AG09309 (cell line): ENCODE measurements at places on chromosomes 11 and 22.

DNA sequence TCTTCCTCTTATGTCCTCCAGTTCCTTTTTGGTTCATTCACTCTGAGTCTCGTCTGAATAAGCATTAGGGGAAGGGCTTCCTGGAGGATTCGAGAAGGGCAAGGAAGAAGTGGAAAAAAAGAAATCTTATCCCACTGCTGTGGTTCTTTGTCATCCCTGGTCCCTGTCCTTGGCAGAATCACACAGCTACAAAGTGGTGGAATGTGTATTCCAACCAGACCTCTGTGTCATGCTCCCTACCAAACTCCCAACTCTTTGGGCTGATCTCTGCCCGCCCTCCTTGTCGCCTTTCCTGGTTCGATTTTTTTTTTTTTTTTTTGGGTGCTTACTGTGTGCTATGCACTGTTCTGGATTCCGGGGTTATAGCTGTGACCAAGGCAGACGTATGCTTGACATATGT, 61.0 kb downstream of the TEAD1 start:
- DNase-seq: no peak

GRCh38 chr11:66604155-66604554, 11.2 kb downstream of the CCS start:
- no peak for DNase-seq

DNA sequence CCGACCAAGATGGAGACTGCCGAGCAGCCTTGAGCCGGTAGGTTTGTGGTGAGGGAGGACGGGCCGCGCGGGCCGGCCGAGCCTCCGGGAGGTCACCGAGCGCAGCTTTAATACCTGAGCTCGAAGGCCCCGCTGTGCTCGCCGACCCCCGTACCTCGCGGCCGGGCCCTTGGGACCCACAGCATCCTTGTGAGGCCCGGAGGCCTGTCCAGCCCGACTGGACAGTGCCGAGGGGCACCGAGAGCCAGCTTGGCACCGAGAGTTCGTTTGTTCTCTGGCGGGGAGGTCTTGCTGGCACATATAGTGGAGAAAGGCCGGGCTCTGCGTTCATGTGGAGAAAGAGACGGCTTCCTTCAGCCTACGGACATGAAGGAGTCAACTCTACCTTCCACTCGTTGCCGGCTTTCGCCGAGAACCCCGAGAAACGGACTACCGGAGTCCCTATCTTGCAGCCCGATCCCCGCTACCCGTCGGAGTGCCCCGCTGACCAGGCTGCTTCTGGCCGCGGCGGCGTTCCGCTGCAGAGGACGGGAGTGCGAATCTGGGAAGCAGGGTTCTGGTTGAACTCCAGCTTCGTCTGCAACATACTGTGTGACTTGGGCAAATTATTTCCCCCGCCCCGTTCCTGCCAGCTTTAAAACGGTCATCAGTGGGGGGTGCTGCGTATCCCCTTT, 349 bp downstream of the TSSC4 start:
- no peak for DNase-seq

- DNase-seq: no peak
Measured at GRCh38 chr11:44565953-44566949, 788 bp downstream of the CD82 start.

- DNase-seq: peak; percentile 28
Measured at GRCh38 chr11:125082611-125083311, 19.7 kb downstream of the SLC37A2 start.

DNA sequence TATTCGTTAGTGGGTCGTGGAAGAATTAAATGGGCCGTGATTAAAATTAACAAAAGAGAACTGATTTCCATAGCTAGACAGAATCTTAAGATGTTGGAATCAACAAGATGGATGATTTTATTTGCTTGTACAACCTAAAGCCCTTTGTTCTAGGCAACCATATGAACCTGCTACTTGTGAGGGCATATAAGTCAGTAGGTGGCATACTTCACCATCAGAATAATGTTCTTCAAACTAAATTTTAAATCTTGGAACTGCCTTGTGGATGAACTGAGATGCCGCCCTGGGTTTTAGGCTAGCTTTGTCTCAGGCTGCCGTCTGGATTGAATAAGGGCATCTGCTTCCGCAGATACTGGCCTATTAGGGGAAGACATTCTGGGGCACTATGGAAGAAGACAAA, 40.9 kb downstream of the CSRP3 start:
- DNase-seq: no peak

DNA sequence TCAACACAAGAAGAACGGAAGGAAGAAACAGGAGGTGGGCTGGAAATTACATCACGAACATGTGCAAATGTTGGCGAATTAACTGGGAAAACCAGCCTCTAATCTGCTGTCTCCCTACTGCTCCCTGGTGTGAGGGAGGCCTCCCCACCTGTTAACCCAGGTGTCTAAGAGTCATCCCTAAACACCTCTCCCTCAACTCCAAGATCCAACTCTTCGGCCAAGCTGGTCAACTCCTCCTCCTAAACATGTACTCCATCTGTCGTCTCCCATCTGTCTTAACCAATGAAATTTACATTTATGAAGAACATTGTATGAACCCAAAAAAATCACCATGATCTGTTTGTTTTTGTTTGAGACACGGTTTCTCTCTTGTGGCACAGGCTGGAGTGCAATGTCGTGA, 154.2 kb downstream of the LARGE1 start:
- no peak for DNase-seq

DNA sequence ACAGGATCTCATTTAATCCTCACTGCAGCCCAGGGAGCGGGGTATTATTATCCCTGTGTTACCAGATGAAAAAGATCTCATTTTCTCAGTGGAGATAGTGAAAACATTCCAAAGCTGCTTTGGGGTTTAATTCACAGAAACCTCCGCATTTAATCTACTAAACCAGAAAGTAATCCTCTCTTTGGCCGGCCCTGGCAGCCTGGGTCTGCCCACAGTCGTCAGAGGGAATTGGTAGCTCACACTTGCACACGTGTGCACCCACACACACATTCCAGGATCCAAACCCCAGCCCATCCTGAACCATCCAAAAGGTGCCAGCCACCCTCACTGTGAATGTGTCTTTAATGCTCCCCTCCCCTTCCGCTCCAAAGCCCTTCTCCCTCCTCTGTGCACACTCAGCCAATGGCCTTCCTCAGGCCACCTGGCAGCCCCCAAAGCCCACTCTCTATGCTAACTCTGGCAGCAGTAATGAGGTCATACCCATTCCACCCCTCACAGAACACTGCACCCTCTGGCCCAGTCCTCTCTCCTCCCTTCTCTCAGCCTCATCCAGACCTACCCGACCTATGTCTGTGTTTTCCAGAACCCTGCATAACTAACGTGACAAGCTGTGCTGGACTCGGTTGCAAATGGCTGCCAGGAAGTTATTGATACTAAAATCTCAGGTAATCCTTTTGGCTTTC, 466.2 kb downstream of the SOX6 start:
- DNase-seq: peak; percentile 10

- no peak for DNase-seq
Measured at GRCh38 chr11:21132146-21132720, 462.8 kb downstream of the NELL1 start.

GRCh38 chr11:4865855-4866254, 15.8 kb upstream of the OR51T1 start:
- DNase-seq: no peak

- DNase-seq: no peak
Measured at GRCh38 chr22:36301384-36301828, 48.5 kb downstream of the APOL1 start.

- no peak for DNase-seq
Measured at GRCh38 chr11:127000981-127001380, 411 bp upstream of the KIRREL3 start.

DNA sequence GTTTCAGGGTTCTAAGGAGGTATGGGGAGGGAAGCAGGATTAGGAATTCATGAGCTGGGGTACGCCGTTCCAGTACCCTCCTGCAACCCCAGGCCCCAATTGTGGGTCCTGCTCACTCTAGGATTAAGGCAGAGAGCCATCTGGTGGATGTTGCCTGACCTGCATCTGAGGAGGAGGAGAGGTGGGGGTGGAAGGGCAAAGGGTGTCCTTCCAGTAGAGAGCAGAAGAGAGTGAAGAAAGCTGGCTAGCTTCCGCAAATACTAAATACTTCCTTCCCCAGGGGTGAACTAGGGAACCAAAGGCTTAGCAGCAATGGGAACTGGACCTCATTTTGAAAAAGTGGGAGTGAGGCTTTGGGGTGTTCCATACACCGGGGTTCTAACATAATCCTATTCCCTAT, 10.6 kb downstream of the LRRC51 start:
- no peak for DNase-seq

DNA sequence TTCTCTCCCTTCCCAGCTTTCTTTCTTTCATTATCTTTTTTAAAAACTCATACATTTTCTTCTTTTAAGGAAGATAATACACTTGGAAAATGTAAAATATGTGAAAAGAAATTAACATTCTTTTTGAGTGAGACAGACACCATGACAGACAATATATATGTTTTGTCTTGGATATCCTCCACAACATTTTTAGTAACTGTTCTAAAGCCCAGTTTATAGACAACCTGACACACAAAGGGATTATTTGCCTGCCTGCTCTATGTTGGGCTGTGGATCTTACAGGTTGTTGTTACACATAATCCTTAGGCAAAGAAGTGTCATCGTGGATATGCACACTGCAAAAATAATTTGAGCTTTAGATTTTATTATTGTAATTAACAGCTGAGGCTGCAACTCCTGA, 301.4 kb upstream of the PDGFD start:
- DNase-seq: no peak

DNA sequence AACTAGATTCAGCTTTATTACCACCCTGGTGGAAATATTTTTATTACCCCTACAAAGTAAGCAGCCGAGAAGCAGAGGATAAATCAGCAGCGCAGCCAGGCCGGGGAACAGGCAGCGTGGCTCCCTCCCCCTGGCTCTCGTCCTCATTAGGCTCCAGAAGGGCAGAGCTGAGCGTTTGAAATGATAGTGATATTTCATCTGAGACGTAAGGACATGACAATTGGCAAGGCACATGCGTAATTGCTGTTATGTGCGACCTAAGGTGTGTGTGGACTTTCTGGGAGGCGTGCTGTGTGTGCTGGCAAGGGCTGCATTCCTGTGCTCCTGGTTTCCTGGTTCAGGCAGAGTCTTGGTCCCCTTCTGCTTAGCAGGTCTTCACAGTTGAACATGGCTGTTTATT, 247.8 kb downstream of the TBC1D22A start:
- no peak for DNase-seq

DNA sequence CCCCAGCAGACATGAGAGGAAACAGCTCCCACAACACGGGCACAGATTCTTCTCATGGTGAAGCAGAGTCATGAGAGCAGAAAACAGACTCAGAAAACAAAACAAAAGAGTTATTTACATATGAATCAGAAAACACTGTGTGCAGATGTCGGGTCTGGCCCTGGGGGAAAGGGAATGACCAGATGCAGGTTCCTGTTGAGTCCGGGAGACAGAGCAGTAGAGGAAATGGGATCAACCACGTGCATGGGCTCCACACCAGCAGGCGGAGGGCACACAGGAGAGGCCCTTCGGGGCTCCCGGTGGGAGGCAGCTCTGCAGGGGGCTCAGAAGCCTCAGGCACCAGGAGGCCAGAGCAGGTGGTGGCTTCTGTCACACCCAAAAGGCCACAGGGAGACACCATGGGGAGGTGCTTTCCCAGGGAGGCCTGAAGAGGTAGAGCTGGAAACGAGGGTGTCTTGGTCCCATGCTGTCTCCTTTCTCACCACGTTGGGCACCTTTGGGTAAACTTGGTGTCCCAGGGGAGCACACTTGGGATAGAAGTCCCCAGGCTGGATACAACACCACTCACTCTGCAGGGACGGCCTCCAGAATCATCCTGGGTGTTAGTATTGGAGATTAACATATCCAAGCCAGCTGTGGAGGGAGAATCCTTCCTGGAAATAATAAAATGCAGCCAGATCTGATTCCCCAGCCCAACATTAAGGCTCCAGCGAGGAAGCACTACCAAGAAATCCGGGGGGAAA, 764.7 kb downstream of the BRD1 start:
- no peak for DNase-seq

- no peak for DNase-seq
Measured at GRCh38 chr11:44615041-44615755, 49.7 kb downstream of the CD82 start.

DNA sequence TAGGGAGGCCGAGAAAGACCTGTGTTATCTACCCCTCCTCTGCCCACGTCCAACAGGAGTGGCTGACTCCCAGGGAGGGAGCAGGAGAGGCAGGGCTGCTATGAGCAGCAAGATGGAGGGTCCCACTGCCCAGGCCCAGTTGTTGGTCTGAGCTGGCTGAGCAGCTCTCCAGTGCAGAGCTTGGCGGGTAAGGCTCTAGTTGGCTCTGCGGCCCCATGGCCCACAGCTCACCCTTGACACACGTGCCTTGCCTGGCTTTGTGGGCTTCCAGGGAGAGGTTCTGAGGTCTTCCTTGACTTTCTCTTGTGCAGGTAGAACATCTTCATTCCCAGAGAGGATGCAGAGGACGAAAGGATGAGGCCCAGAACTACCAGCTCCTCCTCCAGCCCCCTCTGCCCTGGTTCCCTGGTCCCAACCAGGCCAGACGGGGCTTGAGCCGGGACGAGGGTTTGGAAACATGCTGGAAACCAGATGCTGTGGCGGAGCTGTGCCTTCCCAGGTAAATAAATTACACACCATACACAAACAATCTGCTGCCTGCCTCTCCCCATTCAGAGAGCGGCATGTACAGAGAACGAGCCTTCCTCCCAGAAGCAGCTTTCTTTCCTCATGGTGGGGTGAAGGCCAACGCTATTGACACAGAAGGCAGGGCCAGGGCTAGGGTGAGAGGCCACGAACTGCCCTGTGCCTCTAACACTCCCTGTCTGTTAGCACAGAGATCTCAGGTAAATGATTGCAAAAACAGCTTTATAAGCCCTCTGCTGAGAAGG, 48.1 kb downstream of the DSCAML1 start:
- no peak for DNase-seq

DNA sequence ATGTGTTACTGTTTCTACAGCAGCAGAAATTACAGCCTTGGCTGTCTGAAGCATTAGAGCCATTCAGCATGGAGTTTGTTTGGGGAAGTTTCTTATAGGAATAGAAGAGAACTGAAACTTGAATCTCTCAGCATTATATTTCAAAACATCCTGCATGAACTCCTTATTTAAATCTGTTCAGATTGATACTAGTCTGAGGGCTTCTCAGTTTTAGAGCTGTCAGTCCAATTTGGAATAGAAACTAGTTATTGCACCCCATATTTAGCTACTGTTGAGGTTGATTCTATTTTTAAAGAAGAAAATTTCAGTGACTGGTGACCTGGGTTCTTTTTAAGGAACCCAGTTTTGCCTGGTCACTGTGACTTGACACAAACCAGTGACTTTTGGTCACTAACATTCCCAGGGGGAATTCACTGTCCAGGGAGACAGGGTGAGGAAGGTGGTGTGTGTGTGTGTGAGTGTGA, 126.0 kb upstream of the TTC12 start:
- DNase-seq: no peak
